ENCODE measurements at places on chromosomes 12 and 14.
A peak's percentile ranks its signal among the peaks of the same experiment; 100 is the strongest.

- no peak for DNase-seq
Measured at GRCh38 chr14:44300916-44301315, 206.2 kb downstream of the FSCB start.

DNA sequence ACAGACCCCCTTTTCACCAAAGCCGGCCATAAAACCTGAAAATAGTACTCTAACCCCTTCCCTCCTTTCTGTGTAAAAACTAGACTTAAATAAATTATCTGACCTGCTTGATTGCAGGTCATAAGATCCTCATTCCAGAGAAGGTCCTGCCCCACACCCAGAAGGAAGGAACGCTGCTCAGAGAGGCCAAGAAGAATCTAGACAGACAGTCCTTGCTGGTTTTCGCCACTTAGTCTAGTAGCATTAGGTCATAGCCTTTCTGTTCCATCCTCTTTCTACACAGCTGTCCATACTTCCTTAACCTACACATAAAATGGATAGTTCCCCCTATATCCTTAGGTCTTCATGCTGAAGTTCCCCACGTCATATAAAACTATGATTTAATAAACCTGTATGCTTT is 83.7 kb upstream of the IGF1 start:
- DNase-seq, result no peak

GRCh38 chr12:57865084-57865751 is 18.7 kb upstream of the CTDSP2 start:
- peak; percentile 12 for DNase-seq

DNA sequence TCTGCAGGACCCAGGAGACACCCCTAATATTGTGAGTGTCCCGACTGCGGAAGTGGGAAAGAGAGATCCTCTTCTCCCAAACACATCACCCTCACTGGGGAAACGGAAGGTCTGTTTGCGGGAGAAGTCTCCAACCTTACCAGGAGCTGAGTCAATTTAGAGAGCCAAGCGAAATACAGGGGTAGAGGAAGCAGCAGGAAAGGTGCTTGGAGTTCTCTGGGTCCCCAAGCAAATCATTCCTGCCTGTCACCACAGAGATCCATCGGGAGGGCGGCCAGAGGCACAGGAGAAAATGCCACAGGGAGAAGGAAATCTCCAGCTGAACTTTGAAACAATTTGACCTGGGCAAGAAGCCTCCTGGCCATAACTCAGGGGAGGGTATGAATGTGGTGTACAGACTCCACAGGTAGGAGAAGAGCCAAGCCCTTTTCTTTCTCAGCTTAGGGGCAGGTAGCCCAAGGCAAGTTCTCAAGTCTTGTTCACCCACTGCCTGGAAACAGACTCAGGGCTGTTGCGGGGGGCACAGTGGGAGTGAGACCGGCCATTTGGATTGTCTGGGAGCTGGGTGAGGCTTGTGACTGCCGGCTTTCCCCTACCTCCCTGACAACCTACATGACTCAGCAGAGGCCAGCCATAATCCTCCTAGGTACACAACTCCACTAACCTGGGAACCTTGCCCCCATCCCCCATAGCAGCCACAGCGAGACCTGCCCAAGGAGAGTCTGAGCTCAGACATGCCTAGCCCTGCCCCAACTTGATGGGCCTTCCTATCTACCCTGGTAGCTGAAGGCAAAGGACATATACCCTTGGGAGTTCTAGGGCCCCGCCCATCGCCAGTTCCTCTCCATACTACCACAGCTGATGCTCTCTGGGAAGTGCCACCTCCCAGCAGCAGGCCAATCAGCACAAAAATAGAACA is 211.9 kb upstream of the ARHGAP5 start:
- DNase-seq, result no peak

DNA sequence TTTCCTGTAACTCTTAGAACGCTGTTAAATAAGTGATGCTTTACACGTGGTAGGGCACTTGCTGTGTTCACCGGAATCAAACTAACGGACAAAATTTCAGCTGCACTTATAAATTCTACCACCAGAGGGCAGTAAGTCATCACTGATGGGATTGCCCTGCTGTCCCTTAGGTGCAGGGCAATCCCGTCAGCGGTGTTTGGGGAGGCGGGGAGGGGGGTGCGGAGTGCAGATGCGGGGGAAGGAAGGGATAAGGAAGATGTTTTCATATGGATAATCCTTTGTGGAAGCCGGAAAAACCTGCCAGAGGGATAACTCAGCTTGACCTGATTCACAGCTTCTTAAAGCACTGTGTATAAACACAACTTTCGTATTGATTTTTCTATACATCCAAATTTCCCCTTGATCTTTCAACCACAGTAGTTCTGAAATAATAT is 21.7 kb upstream of the SLC10A1 start:
- DNase-seq, result peak; percentile 72

- no peak for DNase-seq
Measured at GRCh38 chr12:32159925-32160324, 53.3 kb downstream of the BICD1 start.

DNA sequence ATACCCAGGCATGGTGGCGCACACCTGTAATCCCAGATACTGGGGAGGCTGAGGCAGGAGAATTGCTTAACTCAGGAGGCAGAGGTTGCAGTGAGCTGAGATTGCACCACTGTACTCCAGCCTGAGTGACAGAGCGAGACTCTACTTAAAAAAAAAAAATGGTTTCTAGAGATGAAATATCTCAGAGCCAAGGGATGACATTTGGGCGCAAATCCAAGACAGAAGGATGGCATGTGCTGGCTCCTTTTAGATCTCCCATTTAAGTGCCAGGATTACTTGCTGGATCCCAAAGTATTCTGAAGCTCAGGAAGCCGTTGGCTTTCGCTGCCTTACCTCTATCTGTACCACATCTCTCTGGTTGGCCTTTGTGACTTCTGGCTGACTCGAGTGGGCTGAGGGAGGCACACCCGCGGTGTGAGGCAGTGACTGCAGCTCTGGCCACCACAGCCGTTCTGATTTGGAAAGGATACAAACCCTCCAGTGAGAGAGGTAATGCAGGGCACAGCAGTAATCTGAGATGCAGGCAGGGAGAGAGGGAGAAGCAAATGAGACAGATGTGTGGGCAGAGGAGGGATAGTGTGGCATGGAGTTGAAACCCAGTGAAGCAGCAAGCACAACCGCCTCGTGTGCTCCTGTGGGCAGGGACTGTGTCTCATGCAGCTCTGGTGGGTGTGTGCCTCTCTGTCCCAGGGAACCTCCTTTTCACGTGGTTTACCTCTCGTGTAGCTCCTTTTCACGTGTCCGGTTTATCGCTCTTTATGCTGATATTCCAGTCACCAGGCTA is 4.9 kb downstream of the B4GALNT3 start:
- DNase-seq, result no peak

- DNase-seq, result no peak
Measured at GRCh38 chr14:57212919-57213318, 55.8 kb downstream of the EXOC5 start.

All from naive thymus-derived CD8-positive, alpha-beta T cell (primary cell).